ENCODE measurements at places on chromosomes 6 and 20.

DNA sequence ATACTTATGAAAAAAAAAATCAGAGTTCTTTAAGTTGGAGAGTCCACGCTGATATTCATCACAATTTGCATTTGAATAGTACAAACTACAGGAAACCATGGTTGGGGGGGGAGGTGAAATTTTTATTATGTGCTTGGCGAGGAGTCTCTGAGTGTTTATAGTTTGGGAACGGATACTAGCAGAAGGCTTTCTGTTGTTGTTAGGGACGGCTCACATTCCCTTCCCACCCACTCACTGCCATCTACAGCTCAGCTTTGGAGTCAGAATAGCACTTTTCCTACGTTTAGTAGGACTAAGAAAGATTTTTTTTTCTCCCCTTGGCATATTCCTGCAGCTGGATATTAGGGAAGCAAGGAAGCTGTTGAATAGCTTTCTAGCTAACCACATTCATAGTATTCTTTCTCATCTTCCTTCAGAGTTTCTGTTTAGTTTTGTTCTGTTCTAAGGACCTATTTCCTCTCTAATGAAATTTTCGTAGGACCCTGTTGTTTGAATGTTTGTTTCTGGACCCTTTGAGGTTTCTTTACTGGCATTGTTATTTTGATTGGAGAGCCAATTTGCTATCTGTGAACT lies 235.1 kb upstream of the ZNF217 start:
- DNase-seq, result no peak

DNA sequence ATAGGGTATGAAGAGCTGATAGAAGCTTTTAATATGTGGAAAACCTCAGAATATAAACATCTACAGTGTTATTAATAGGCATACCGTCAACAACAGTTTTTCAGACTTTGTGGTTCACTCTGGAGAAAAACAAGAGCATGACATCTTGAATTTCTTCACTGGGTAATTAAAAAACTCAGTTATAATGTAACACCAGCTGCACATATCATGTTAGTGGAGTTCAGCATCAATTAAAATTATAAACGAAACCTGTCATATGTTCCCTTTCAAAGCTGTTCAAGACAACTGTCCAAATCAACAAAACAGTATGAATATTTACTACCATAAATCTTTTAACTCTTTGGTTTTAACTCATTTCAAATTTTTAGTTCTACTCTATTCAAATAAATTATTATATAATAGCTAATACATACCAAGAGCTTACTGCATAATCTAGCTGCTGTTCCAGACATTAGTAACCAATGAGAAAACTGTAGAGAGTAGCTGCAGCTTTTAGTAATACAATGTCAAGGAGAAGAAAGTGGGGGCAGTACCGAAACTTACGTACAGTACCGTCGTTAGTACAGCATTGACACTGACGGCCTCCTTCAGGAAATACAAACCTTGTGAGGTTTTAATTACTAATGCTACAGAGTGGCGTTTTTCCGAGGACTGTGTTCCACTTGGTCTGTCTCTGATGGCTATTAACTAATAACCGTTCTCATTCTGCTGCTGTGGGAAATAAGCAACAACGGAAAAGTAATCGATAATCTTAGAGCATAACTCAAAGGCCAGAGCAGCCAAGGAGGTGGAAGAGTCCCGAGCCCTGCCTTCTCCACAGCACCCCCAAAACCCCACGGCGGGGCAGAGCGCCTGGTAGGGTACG lies 532 bp upstream of the PM20D2 start:
- DNase-seq, result no peak

DNA sequence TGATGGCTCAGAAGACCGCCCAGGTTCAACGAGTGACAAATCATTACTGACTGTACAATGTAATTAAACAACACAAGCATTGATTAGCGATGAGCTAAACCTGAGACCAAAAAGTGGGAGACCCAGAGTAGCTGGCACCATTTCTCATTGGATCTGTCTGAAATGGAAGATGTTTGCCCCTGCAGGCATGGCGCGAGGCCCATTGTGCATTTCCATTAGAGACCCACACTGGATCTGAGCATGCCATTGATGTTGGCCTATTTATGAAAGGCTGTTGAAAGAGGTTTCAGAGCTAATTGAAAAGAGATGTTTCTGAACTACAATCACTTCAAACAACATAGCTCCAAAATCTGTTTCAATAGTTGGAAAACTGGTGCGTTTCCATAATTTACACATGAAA lies 196.7 kb downstream of the TFAP2B start:
- DNase-seq, result no peak

GRCh38 chr20:24795436-24795835 lies 153.6 kb upstream of the CST7 start:
- DNase-seq, result no peak

- DNase-seq, result no peak
Measured at GRCh38 chr20:37395921-37396415, 50.0 kb downstream of the SRC start.

- no peak for DNase-seq
Measured at GRCh38 chr20:57749131-57749690, 39.4 kb upstream of the PMEPA1 start.

GRCh38 chr6:150681578-150682395 lies 82.1 kb downstream of the PLEKHG1 start:
- no peak for DNase-seq

GRCh38 chr20:51914758-51915157 lies 112.4 kb upstream of the SALL4 start:
- no peak for DNase-seq

GRCh38 chr20:49990271-49990720 lies 7.5 kb downstream of the SNAI1 start:
- DNase-seq, result no peak

- no peak for DNase-seq
Measured at GRCh38 chr6:52139985-52140680, 46.0 kb upstream of the IL17A start.

GRCh38 chr6:115551527-115551926 lies 509.2 kb downstream of the FRK start:
- DNase-seq, result no peak

DNA sequence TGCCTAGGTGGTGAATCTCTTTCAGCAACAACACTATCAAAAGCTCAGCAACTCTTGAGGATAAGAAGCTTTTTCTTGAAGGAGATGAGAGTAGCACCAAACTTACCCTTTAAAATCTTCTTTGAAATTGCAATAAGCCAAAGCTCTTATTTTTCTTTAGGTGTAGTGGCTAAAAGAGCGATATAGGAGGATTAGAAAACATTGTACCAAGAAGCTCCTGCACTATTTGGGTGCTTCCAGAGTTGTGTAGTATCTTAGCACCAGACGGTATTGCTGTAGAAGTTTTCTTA lies 1.2 kb downstream of the FUT9 start:
- DNase-seq, result no peak

- DNase-seq, result no peak
Measured at GRCh38 chr6:106026748-106027715, 59.1 kb upstream of the PRDM1 start.

GRCh38 chr20:33554914-33555420 lies 65.1 kb downstream of the CBFA2T2 start:
- peak; percentile 1 for DNase-seq

DNA sequence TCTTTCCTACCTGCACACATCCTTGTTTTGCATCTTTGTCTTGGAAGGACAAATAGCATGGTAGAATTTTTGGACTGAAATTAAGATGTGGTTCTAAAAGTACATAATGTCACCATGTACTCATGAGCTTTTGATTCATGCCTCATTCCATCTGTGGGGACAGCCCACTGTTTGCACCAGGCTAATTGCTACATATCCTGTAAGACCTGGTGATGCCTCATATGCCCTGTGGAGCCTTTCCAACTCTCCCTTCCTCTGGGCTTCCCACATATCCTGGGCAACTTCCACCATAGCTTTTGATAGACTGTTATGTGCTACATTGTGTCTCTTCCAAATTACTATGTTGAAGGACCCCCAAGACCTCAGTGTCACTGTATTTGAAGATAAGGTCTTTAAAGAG lies 213.6 kb upstream of the PREP start:
- no peak for DNase-seq

GRCh38 chr20:44733341-44734069 lies 12.2 kb upstream of the KCNK15 start:
- peak; percentile 15 for DNase-seq

- no peak for DNase-seq
Measured at GRCh38 chr6:146860583-146860982, 261.8 kb downstream of the ADGB start.

GRCh38 chr6:2891768-2892170 lies 11.3 kb downstream of the SERPINB9 start:
- no peak for DNase-seq

DNA sequence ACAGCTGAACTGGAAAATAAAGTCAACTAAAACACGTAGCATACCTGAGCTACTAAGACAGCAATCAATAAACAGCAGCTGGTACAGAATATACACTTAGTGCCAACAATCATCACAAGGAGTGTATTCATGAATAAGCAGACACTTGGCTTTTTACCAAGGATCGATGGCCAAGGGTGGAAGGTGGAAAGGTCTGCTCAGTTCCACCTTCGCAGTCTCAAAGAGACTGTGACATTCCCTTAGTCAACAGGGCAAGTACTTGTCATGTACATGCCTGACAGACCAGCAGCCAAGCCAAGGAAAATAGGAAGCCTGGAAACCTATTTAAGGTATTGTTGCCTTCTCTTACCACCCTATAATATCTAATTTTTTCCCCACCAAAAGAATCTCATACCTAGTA lies 21.4 kb downstream of the HBS1L start:
- no peak for DNase-seq

- no peak for DNase-seq
Measured at GRCh38 chr6:163463180-163463579, 48.7 kb downstream of the QKI start.

- peak; percentile 97 for DNase-seq
Measured at GRCh38 chr20:45934586-45935415, at the start of gene PCIF1. TSS of gene PCIF1 (plus strand) at chr20:45934683. CDS start at chr20:45939000, 4,317 bp downstream.

DNA sequence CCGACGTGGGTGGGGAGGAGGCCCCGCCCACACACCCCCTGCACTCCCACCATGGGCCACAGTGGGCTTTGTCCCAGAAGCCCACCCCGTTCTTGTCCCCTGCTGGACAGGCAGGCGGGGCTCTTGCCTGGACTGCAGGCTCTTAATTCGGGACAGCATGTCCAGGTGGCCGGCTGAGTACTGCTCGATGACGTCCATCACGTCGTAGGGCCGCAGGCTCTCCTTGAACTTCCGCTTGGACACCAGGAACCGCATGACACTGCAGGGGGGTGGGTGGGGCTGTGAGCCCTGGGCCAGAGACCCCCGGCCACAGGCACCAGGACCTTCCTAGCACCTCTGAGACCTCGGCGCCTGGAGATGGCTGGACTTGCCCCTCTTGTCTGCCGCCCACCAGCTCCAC lies 52.2 kb upstream of the CHRNA4 start:
- DNase-seq, result no peak

GRCh38 chr6:42117843-42118161 lies 24.6 kb downstream of the C6orf132 start:
- no peak for DNase-seq

DNA sequence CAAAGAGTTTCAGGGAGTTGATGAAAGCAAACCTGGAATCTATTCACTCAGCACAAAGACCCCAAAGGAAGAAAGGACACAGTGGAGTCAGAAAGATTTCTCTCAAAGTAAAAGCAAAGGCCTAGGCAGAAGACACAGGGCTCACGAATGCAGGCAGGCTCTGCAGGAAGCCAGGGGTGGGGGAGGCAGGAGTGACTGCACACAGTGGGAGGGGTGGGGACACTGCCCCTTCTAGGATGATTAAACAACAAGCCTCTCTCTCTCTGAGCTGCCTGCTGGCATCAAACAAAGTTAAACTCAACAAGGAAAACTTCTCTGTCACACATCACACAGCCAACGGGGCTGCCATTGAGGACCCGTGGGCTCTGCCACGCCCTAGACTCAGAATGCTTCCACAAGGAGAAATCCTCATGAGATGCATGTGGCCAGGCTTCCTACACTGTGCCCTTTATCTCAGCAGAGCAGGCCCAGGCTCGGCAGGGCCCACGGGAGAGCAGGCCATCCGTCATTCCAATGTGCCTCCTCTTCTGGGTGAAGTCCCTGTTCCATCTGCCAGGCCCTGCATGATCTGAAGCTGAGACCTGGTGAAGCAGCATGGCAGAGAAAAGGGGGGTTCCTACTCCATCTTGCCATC lies 70.1 kb downstream of the RAMACL start:
- DNase-seq, result no peak

DNA sequence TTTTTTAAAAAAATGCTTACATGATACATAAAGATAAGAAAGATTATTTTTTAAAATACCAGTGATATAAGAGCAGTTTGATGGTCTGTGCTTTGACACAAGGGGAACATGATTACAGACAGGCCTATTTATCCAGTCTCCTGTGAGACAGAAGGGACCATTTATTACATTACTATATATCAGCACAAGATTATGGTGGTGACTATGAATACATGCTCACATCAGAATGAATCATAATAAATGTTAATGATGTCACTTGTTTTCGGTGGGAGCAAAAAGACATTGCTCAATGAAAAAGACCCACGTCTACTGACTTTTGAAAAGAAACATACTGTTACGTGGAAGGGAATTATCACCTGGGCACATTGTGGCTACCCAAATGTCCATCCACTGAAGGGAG lies 455.1 kb downstream of the CDC5L start:
- no peak for DNase-seq

DNA sequence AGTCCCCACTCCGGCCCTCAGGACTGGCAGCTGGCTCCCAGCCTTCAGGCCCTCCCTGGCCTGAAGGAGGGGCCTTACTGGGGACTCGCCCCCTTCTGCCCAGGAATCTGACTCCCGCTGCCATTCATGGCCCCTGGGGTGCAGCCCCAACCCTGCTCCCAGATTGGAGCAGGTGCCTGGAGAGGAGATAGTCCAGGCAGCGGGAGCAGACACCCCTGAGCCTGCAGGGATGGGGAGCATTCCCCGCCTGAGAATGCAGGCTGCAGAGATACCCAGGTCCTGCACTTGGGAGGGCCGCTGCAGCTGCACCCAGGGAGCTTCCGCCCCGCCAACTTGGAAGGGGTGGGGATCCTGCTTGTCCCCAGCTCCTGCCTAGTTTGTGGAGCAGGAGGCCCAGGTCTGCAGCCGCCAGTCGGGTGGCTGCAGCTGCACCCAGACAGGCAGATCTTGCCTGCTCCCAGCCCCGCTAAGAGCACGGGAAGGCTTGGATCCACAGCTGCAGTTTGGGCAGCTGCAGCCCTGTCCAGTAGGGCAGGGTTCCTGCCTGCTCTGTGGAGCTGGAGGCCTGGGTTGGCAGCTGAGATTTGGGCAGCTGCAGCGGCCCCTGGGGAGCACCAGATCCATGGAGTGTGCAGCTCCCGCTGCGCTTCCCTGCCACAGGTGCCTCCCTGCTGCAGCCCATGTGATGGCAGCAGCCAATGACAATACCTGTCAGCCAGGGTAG lies 5.2 kb downstream of the GTSF1L start:
- DNase-seq, result no peak

- no peak for DNase-seq
Measured at GRCh38 chr20:41746635-41747034, 128.5 kb upstream of the CHD6 start.

- DNase-seq, result no peak
Measured at GRCh38 chr6:20198156-20198774, 14.0 kb downstream of the MBOAT1 start.

GRCh38 chr6:26205161-26205624 lies 118.0 kb downstream of the HFE start:
- peak; percentile 57 for DNase-seq
